Activated CD4-positive, alpha-beta T cell treated with anti-CD3 and anti-CD28 coated beads, Interleukin-2, amount 50 U/mL, for 4 hours (primary cell): ENCODE measurements at places on chromosomes 5 and 9.
A peak's percentile ranks its signal among the peaks of the same experiment; 100 is the strongest.

- DNase-seq = no peak
These were observed 539 bp downstream of the POC5 start for GRCh38 chr5:75716715-75717081.

- DNase-seq = no peak
These were observed 2.7 kb downstream of the GNAQ start for GRCh38 chr9:78028926-78029325.

DNA sequence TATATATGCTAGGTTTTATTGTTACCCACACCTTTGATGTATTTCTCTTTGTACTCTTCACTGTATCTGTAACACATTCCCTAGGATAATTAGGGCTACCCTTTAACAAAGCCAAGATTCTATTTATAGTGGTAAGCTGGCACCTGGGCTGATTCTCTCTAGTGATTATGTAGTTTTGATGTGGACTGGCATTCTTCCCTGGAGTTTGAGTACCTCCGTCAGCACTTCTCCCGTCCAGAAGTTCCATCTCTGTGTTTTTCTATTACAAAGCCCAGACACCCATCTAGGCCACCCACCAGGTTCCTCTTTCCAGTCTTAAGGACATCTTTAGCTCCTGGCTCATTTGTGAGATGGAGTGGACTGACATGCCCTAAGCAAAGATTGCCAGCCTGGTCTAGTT lies 55.9 kb upstream of the CDKN2B start:
- no peak for DNase-seq

GRCh38 chr5:123810746-123811340 lies 298.9 kb downstream of the CSNK1G3 start:
- no peak for DNase-seq

DNA sequence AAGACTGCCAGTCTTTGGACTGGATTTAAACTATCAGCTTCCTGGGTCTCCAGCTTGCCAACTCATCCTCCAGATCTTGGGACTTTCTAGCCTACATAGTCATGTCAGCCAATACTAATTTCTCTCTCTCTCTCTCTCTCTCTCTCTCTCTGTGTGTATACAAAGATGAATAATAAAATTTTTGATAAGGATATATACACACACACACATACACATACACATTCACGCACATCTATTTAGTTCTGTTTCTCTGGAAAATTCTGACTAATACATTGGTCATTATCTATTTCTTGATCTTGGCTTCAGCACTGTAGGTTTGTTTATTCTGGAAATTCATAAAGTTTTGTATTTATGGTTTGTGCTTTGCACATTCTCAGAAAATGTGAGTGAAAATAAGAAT lies 1606.2 kb upstream of the NUDT12 start:
- no peak for DNase-seq

- DNase-seq = no peak
These were observed 3.5 kb upstream of the ZNF366 start for GRCh38 chr5:72510610-72511181.

DNA sequence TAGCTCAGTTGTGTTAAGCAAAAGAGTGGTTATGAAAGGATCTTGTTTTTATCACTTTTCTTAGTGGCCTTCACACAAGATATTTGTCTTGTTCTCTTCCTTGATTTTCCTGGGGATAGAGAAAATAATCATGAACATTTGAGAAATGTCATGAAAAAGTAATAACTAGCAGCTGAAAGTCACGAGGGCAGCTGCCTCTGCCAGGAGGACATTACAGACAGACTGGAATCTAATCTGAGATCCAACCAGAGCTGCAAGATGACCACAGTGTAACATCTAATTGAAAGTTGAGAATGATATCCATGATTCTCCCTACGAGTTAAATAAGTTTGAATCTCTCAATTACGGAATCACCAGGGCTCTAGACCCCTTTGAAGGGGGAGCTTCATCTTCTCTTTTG lies 274.9 kb downstream of the ARHGAP26 start:
- no peak for DNase-seq

GRCh38 chr5:64018966-64019365 lies 56.7 kb upstream of the HTR1A start:
- DNase-seq = no peak

GRCh38 chr5:98524773-98525172 lies 248.7 kb upstream of the RGMB start:
- DNase-seq = no peak

- DNase-seq = no peak
These were observed 91.4 kb upstream of the PHYKPL start for GRCh38 chr5:178323961-178324360.

DNA sequence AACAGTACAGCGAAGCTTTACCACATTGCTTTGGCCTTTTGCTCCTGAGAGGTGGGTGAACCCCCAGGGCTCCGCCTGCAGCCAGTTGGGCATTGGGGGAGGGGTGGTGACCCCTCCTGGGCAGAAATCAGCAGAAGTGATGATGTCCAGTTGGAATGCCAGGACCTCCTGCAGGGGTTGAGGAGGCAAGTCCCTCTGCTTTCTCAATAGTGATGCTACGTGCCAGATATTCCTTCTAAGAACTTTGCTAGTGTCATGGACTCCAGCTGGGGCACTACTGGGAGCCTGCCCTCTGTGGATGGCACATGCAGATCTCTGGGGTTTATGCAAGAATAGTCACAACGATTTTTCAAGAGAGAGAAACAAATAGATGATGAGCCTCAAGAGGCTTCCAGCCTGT lies 95.6 kb downstream of the NDFIP1 start:
- no peak for DNase-seq

- no peak for DNase-seq
These were observed 184.0 kb upstream of the IL12B start for GRCh38 chr5:159514229-159514810.

- no peak for DNase-seq
These were observed 43.1 kb upstream of the ELL2 start for GRCh38 chr5:96004754-96005153.

GRCh38 chr9:130806327-130806716 lies 28.7 kb upstream of the ABL1 start:
- no peak for DNase-seq

DNA sequence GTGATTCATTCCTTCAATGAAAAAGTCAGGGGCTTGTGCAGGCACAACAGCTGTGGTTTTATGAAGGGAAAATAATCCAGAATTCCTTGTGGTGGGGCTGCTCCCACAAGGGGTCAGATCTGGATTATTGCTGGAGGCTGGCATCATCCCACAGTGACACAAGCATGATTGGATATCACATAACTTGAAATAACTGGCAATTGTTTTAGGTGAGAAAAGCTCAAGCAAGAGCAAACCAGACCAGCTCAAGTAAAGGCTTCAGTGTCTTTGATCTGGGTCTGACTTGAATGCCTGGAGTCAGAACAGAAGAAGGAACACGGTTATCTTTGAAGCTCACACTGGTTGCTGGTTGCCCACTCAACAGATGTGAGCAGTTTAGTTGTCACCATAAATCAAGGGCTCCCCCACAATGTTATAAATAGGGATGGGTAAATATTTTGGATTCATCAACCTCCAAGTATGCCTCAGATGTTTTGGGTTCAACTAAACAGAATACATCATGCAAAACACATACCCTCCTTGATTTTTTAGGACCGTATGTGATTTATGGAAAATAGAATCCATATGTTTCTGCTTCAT lies 3.1 kb upstream of the ZNF474 start:
- no peak for DNase-seq

- DNase-seq = no peak
These were observed 3.1 kb downstream of the GTF3C4 start for GRCh38 chr9:132673355-132673754.

DNA sequence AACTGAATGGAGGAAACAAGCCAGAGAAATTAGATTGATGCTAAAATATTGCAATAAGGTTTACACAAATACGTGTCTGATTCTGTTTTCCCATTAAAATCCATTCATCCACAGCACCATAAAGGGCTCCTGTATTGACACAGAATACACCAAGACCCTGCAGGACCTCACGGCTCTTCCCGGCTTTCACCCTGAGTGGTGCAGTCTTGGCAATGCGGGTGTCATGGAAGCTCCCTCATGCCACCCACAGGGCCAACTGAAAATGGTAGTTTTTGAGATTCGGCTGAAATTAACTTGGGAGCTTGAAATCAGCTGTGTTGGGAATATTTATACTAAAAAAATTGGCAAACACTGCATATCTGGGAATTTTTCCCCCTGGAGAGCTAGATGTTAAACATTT lies 17.3 kb upstream of the EXOC3 start:
- DNase-seq = no peak

DNA sequence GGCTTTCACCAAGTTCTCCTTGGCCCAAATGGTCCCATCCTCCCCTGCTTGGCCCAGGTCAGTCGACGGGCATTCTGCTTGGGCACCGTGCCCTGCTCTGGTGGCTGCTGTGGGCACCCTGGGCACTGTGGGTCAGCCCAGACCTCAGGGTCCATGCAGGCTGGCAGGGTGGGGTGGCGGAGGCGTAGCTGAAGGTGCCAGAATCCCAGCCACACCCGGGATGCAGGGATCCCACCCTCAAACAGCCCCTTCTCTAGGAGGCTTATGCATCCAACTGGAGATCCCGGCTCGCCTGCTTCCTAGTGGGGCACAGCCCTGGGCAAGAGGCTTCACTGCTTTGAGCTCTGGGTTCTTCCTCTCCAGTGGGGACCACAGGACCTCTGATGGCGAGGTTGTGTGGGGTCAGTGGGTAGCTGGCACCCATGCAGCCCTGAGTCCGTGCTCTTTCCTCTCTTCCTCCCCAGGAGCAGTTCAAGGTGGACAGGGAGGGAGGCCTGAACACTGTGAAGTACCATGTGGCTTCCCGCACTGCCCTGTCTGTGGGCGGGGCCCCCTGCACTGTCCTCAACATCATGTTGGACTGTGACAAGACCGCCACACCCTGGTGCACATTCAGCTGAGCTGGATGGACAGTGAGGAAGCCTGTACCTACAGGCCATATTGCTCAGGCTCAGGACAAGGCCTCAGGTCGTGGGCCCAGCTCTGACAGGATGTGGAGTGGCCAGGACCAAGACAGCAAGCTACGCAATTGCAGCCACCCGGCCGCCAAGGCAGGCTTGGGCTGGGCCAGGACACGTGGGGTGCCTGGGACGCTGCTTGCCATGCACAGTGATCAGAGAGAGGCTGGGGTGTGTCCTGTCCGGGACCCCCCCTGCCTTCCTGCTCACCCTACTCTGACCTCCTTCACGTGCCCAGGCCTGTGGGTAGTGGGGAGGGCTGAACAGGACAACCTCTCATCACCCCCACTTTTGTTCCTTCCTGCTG lies 9.4 kb downstream of the B4GALT7 start:
- DNase-seq = no peak

GRCh38 chr5:173397516-173397915 lies 69.3 kb upstream of the STC2 start:
- no peak for DNase-seq

- DNase-seq = peak; percentile 15
These were observed 375 bp downstream of the NOP16 start for GRCh38 chr5:176388003-176388443.

- DNase-seq = no peak
These were observed 1.9 kb downstream of the FUT7 start for GRCh38 chr9:137030006-137030405.

GRCh38 chr9:98594546-98595160 lies 114.1 kb downstream of the GABBR2 start:
- DNase-seq = no peak

- DNase-seq = no peak
These were observed 9.6 kb upstream of the KIF27 start for GRCh38 chr9:83930881-83931280.

GRCh38 chr5:150109921-150110320 lies 23.6 kb upstream of the CSF1R start:
- no peak for DNase-seq

DNA sequence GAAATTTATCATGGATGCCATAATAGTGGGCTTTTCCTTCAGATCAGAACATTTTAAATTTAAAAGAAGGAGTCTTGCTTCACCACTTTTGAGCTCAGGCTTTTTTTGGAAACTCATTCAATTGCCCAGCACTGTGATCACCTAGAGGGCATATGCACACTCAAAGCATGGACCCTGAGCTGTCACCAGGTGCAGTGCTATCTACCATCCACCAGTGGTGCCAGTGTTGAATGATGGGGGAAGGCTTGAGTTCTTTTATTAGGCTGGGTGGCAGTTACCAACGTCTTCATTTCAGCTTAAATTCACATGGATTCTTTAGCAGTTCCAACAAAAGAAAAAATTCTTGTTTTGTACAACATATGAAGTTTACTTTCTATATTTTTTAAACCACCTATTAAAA lies 164.1 kb downstream of the CFAP90 start:
- DNase-seq = no peak

GRCh38 chr5:75639535-75640311 lies 28.5 kb downstream of the ANKDD1B start:
- no peak for DNase-seq

DNA sequence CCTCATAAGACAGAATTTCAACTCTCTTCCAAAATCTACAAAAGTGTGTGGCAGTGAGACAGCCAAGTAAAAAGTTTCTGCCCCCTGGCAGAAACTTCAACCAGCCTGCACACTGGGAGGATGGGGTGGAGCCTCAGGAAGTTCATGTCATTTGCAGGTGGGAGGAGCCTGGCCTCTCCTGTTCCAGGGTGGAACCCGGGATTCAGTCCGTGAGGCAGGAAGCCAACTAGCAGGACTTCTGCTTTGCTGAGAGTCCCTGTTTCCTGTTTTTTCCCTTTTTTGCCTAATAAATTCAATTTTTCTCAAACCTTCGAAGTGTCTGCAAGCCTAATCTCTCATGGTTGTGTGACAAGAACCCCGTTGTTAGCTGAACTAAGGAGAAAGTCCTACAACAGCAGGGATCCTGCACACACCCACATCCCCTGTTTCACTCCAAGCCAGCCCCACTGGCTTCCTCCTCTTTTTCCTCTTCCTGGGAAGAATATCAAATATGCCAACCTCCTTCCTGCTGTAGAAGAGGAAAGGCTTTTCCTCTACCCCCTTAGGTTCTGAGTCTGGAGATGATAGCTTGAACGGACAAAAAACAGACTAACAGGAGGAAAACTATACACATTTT lies 69.3 kb downstream of the ALDH7A1 start:
- DNase-seq = no peak

GRCh38 chr9:16515207-16515606 lies 355.3 kb downstream of the BNC2 start:
- no peak for DNase-seq

- DNase-seq = no peak
These were observed 607.8 kb downstream of the BNC2 start for GRCh38 chr9:16262477-16263261.
